GM19239 (cell line): ENCODE measurements at places on chromosomes 13 and 19.

DNA sequence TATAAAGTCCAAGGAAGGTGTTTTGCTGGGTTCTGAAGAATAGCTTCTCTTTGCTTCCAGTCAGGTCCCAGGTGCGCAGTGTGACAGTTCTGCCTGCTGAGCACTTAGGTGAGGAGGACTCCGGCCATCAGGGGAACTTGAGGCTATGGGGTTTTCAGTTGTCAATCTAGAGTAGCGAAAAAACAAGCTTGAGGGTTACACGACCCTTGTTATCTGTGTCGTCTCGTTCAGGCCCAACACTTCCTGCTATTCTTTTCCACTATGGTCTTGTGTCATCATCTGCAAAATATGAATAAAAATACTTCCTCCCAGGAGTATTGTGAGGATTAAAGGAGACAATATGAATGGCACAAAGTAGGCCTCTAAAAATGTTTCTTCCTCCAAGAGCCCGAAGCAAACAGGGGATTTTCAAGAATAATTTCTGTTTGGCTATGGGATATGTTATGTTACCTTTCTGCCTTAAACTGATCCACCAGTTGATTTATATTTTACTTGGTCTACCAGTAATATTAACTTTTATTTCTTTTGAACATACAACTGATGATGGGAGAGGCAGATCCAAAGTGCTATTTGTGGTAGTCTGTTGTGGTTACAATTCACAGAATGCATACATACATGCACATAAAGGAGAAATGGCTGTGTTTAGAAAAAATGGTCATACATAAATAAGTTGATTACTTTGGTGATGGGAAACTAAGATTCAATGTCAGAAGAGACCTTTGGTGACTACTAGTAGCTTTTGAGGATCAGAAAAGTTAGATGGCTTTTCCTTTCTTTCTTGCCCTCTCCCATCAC, 40.5 kb upstream of the RCBTB2 start:
- no peak for DNase-seq

GRCh38 chr13:63629591-63629990, 2213.9 kb upstream of the PCDH20 start:
- no peak for DNase-seq

DNA sequence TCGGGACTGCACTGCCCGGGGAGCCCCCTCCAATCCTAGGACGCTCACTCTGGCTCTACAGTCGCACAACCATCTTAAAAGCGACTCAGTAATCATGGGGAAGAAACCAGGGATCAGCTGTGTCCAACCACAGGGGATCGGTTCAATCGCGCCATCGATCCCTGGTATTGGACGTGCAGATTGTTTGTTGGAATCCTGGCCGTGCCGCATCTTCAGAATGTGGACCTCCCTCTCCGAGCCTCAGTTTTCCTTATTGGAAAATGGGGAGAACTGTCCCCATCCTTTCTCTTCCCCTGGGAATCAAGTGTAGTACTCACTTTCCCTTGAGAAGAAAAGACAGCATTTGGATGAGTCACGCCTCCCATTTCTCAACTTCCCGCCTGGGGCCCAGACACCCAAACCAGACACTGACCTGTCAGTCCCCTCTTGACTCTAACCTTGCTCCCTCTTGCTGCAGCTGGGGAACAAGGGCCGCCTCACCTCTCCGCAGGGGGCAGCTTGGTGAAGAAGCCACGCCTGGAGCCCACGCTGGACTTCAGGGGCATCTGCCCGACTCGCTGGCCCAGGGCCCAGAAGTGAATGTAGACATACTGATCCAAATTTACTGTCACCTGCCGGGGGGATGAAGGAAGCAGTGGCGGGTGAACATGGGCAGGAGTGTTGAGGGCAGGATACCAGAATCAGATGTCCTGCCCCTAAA, 17.6 kb downstream of the EMP3 start:
- no peak for DNase-seq

DNA sequence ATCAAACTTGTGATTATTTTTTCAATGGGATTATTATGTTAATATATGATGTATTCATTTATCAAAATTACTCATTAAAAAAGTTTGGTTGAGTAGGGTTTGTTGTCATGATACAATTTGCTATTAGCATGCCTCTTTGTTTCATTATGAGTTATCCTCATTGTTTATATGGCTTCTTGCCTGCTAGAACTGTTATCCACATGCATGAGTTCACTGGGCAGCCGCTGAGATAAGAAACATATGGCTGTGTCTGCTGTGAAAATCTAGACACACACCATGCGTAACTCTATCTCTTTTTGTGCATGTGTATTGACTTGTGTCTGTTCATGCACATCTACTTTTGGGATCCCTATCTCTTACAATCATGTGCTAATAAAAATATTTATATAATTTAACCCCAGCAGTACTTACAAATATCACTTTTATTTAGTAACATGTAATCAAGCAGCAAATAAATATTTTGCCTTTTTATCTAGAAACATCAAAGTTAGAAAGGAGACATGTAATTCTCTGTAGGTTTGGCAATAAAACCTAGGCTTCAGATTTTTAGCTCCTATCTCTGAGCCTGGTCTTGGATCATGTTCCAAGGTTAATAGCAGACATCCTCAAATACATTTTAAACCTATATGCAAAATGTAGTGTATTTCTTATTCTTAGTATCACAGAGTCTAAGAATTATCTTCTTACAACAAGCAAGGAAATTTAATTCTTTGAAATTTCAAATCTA, 11.2 kb upstream of the KLF12 start:
- no peak for DNase-seq

DNA sequence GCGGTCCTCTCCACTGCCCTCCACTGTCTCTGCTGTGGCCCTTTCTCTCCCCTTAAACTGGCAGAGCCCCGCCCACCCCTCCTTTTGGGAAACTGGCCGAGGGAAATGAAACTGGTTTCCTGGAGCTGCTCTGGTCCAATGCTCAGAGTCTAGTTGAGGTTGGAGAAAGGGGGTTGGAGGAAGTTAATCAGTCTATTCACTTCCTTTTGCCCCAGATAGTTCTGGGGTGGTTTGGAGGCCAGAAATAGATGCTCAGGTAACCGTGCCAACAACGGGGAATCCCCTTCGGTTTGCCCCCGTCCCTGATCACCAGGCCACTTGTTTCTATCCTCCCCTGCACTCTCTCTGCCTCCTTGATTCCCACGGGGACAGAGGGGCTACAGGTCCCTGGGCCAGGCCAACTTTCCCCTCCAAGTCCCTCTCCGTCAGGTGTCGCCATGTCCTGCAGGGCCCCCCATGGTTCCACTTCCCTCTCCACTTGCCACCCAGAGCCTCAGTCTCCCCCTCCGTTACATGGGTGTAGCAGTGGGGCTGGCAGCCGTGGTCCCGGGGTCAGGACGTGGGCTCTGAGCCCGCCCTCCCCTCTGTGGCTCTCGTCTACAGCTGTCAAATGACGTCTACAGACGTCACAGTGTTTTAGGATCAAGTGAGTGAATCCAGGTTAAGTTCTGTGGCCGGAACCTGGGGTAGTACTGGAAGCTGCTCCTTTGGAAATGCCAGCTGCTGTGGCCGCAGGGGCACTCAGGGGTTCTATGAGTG, at the start of gene IL4I1:
TSS of gene IL4I1 (minus strand) at position 25 of the 759 bp plus-strand sequence. CDS start 727 bp downstream, outside the sequence.
- peak; percentile 82 for DNase-seq
